Left renal pelvis (tissue), 4 donors: ENCODE measurements at places on chromosomes 3 and 15.

- DNase-seq: no peak
These were observed 58.1 kb downstream of the SLC6A6 start for GRCh38 chr3:14460342-14461005.

DNA sequence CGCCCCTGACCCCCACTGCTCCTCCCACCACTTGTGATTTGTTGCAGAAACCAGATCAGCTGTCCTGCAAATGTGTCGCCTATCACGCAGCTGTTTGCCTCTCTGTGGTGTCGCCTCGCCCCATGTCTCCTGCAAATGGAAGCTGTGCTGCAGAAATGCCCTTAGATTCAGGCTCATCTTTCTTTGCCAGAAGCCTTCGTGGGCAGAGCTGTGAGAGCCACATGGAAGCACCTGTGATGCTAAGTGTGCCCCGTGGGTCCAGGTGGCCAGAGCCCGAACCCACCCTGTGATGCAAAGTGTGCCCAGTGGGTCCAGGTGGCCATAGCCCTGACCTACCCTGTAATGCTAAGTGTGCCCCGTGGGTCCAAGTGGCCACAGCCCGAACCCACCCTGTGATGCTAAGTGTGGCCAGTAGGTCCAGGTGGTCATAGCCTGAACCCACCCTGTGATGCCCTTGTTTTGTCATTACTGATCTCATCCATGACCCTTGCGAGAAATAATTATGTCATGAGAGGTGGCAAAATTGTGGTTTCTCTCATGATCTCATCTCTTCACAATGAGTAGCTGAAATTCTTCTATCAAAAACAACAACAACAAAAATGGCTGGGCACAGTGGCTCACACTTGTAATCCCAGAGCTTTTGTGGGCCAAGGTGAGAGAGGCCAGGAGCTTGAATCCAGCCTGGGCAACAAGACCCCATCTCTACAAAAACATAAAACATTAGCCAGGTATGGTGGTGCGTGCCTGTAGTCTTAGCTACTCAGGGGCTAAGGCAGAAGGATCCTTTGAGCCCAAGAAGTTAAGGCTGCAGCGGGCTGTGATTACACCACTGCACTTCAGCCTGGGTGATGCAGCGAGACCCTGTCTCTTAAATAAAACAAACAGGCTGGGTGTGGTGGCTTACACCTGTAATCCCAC is 187.4 kb downstream of the GOLGA6L6 start:
- DNase-seq: no peak

DNA sequence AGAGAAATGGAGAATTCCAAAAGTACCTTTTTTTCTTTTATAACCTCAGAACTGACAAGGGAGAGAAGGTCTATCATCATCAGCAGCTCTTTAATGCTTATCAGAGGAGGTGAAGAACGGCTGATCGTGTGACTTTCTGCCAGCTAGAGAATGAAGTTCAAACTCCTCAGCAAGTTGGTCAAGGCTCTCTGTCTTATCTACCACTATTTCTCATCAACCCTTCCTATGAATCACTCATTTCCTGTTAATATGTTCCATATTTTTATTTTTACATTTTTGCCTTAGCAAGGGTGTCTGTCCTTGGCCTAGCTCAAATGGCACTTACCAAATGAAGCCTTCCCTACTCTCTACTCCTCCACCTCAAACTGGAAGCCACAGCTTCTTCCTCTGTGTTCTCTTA is 73.1 kb upstream of the TSPAN3 start:
- DNase-seq: no peak

- no peak for DNase-seq
These were observed 707.8 kb downstream of the TUSC7 start for GRCh38 chr3:117417411-117417810.

- no peak for DNase-seq
These were observed 114.9 kb upstream of the MEF2A start for GRCh38 chr15:99450896-99451358.

GRCh38 chr15:95162967-95163531 is 931.7 kb downstream of the MCTP2 start:
- DNase-seq: no peak

DNA sequence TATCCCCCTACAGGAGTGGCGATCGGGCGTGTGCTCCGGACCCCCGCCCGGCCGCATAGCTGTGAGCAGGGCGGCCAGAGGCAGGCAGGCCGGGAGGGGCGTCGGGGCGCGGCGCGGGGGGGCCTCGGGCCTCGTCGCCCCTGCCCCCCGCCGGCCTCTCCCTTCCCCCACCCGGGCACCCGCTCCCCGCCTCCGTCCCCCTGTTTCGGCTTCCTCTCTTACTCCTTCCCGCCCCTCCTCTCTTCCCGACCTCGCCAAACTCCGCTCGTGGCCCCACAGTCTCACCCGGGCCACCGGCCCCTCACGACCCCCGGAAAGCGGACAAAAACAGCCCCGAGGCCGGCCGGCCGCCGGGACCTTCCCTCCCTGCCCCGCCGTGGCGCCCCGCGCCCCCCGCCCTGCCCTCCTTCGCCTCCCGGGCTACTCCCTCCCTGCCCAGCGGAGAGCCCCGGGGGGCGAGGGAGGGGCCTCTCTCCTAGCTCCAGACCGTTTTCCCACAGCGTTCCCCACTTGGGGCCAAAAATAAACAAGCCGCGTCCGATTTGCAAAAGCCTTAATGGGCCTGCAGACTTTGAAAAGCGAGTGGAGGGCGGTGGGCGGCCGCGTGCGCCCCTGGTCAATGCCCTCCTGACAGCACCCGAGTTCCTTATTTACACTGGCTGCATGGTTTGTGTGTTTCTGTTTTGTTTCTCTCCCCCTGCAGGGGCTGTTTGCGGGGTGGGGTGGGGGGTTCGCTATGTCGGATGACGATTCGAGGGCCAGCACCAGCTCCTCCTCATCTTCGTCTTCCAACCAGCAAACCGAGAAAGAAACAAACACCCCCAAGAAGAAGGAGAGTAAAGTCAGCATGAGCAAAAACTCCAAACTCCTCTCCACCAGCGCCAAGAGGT is 1.0 kb downstream of the UBE2E1 start:
- no peak for DNase-seq

- DNase-seq: no peak
These were observed 546.8 kb downstream of the GBE1 start for GRCh38 chr3:81214631-81215030.

DNA sequence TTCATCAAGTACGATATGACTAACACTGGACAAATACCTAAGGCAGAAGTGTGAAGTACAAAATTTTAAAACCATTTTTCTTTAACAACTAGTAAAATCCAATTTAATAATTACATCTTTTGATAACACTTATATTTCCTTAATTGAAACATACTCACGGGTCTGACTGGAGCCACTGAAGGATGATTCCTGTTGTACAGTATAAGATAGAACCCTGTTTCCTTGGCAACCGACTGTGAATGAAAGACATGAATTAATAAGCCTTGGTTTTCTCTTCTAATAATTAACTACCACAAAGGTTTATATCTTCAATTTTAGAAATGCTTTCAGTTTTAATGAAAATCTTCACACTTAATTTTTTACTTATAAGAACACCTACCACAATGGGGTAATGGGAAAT is 19.4 kb downstream of the DHX36 start:
- no peak for DNase-seq

- no peak for DNase-seq
These were observed 37.4 kb upstream of the MRPL3 start for GRCh38 chr3:131540143-131540542.

- DNase-seq: no peak
These were observed 544.7 kb downstream of the MECOM start for GRCh38 chr3:169118666-169119370.

- no peak for DNase-seq
These were observed 33.0 kb downstream of the SNRK start for GRCh38 chr3:43319376-43319775.

GRCh38 chr3:144380849-144381248 is 409.2 kb downstream of the DIPK2A start:
- DNase-seq: no peak

- peak; percentile 34 for DNase-seq
These were observed 81.6 kb downstream of the PPCDC start for GRCh38 chr15:75104804-75105557.

GRCh38 chr3:111902534-111902933 is 43.5 kb downstream of the PHLDB2 start:
- no peak for DNase-seq

DNA sequence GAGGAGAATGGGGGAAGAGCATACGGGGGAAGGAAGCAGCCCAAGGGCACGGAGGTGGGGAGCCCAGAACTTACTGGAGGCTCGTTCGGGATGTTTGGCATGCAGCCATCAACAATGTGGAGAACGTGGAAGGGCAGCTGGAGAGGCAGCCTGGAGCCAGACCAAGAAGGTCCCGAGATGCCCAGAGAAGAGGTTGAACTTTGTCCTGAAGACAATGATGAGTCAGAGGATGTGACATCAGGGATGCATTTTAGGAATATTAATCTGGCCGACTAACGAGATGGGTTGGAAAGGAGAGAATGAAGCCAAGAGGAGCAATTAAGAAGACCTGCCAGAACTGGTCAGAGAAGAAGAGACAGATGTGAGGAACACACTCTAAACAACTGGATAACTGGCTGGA is 98.2 kb downstream of the SRGAP3 start:
- no peak for DNase-seq

DNA sequence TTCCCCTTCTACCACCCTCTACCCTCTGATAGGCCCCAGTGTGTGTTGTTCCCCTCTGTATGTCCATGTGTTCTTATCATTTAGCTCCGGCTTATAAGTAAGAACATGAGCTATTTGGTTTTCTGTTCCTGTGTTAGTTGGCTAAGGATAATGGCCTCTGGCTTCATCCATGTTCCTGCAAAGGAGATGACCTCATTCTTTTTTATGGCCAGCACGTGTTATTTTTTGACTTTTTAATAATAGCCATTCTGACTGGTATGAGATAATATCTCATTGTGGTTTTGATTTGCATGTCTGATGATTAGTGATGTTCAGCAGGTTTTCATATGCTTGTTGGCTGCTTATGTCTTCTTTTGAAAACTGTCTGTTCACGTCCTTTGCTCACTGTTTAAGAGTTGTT is 63.1 kb upstream of the NPHP3 start:
- DNase-seq: no peak

DNA sequence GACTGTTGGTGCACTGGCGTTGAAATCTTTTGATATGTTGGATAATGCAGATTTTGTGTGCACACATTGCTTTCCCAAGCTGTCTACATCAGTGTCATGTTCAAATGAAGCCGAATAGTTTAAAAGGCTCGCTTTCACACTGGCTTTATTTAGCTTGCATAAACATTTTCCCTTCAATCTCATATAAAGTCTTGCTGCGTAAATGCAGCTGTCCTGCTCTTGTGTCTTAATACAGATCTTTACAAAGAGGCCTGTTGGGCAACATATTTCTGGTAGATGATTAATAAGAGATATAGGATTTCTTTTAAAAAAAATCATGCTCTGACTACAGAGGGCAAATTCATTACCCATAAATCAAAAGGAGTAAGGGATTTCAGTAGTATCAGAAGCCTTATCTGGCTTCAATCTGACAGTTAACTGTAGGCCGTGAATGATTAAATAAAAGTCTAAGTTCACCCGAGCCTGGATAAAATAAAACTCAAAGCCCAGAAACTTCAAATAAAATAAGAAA is 937.2 kb downstream of the FHIT start:
- DNase-seq: no peak

DNA sequence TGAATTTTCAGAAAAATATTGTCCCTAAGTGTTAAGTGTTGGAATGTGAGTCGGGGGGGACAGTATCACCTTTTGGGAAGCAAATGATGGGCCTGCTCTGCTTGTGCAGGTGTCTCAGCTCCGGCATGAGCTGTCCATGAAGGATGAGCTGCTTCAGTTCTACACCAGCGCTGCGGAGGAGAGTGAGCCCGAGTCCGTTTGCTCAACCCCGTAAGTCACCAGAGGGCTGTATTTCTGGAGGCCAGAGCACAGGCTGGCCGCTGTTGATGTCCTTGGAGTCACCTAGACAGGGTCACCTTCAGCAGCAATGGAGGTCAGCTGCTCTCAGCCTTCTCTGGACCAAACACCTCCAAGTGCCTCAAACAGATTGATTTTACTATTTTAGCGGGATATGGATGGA is 78.0 kb downstream of the CCK start:
- no peak for DNase-seq

DNA sequence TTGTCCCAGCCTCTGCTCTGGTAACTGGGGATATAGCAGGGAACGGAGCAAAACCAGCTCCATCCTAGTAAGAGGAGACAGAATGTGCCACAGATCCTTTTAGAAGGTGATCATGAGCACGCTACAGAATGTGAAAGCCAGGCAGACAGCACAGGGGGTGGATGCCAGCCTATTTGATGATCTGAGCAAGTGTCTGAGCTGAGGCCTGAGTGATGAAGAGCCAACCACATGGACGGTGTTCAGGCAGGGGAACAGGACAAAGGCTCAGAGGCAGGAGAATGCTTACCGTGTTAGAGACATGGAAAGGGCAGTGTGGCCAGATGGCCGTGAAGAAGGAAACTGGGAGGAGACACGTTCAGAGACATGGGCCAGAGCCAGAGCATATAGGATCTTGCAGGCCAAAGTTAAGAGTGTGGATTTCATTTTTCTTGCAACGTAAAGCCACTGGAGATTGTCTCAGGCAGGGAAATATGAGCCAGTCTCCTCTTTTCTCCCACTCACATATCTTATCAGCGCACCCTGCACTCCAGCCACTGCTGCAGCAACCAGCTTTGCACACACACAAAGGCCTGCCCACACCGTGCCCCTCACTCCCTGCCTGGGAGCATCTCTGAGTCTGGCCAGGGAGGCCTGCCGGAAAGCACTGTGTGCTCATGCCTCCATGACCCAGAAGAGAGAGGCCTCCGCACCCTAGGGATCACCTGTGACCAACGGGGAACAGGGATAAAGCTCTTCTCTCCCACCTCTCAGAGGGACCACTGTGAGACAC is 20.1 kb downstream of the RAB43 start:
- DNase-seq: no peak

GRCh38 chr3:142777927-142778326 is 54.1 kb downstream of the TRPC1 start:
- DNase-seq: no peak

DNA sequence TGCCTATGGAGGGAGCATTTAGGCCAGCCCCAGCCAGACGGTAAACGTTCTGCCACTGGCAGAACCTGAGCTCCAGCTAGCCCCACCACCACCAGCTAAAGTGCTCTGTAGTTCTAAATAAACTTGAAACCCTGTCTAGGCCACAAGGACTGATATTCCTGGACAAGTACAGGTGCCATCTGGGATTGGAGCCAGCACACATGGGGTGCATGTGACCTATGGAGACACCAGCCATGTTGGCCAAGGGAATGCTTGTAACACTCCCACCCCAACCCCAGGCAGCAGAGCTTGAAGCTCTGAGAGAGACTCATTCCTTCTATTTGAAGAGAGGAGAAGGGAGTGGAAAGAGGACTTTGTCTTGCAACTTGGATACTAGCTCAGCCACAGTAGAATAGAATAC is 284.5 kb upstream of the DCBLD2 start:
- no peak for DNase-seq

GRCh38 chr3:154496978-154497377 is 67.0 kb upstream of the GPR149 start:
- DNase-seq: no peak
